ENCODE measurements at places on chromosomes 3 and 15.
A peak's percentile ranks its signal among the peaks of the same experiment; 100 is the strongest.

DNA sequence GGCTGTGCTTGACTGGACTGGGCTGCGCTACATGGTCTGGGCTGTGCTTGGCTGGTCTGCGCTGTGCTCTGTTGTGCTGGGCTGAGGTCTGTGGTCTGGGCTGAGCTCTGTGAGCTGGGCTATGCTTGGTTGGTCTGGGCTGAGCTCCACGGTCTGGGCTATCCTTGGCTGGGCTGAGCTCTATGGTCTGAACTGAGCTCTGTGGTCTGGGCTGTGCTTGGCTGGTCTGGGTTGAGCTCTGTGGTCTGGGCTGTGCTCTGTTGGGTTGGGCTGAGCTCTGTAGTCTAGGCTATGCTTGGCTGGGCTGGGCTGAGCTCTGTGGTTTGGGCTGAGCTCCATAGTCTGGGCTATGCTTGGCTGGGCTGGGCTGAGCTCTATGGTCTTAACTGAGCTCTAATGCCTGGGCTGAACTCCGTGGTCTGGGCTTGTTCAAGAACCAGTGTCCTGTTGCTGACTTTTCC, 92.0 kb downstream of the PLXNA1 start:
- DNase-seq: no peak
- H3K27me3 ChIP-seq: peaks cover 10% of the 10 kb centered on the region
- no peaks in the 10 kb centered on the region for H3K36me3 ChIP-seq
- H3K4me3 ChIP-seq: peak overlapping the region; percentile 24
- peaks cover 4% of the 10 kb centered on the region for H3K4me1 ChIP-seq

DNA sequence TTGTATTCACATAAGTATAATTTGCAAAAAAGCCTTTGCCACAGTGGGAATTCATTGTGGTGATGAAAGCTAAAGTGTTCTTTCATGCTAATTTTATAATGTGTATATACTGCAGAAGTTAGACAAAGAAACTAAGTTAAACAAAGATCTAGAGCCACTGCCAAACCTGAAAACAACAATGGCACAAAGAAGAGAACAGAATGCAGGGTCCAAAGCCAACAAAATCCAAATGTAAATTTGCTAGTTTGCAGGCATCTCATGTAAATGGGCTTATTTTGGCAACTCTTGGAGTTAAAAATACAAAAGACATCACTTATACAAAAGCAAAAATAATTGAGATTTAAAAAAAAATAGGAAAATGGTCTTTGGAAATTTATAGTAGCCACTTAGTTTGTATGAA, 123.0 kb downstream of the TCF12 start:
- H3K27me3 ChIP-seq: no peaks in the 10 kb centered on the region
- H3K27ac ChIP-seq: no peak overlapping the region
- H3K4me1 ChIP-seq: peaks cover 2% of the 10 kb centered on the region

- H3K4me3 ChIP-seq: no peak overlapping the region
- no peaks in the 10 kb centered on the region for H3K27me3 ChIP-seq
- no peaks in the 10 kb centered on the region for H3K4me1 ChIP-seq
- no peak for DNase-seq
- no peaks in the 10 kb centered on the region for H3K36me3 ChIP-seq
These were observed 378.0 kb downstream of the LSAMP start for GRCh38 chr3:116067326-116067725.

DNA sequence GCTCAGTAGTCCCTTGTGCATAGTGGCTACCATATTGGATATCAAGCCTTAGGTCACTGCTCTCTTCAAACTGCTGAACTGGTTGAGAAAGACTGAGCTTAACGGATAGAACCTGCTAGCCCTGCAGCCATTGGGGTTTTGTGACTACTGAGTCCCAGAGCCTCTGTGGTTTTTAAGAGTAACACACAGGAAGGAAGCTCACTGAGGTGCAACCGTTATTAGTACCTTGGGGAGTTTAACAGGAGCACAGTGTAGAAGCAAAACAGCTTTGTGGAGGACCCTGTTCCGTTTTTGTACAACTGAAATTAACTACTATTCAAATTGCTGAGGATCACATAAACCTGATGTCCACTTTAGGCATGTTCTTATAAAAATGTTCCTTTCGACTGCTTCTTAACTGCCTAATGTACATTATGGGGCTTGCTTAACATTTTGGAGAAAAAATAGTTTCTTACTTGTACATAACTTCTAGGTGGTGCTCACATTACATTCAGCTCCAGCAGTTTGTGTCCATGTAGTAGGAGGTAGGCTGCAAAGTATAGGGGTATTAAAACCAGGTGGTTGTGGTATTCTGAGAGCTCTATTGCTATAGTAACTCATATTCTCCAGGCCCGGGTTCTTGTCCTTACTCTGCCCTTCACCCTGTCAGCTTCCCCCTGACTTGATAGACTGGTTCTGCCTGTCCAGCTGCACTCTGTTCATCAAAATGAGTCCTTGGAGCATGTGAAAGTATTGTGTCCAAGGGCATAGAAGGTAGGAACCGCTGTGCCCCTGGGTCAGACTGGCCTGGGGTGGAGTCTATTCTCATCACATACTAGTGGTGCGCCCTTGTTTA, 17.3 kb downstream of the PXK start:
- no peak for DNase-seq
- H3K36me3 ChIP-seq: no peaks in the 10 kb centered on the region
- no peaks in the 10 kb centered on the region for H3K27me3 ChIP-seq
- no peaks in the 10 kb centered on the region for H3K4me1 ChIP-seq
- no peak overlapping the region for H3K27ac ChIP-seq
- H3K4me3 ChIP-seq: no peak overlapping the region

DNA sequence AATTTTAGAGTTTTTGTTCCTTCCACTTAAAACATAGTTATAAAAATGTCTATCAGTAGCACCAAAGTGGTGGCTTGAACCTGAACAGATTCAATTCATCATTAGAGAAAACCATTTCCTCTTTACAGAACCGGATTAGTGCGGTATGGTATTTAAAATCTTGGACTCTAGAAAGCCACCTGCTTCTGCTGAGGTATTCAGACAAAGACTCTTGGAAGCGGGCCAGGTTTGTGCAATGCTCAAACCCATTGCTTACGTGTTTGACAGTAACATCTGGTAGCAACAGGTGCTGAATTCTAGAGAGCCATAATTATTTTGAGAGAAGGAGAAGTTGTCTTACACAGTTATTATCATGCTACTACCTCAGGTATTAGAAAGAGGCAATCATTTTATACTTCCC, 290.5 kb downstream of the NAALADL2 start:
- H3K4me3 ChIP-seq: no peak overlapping the region
- H3K36me3 ChIP-seq: no peaks in the 10 kb centered on the region
- H3K27ac ChIP-seq: no peak overlapping the region
- no peaks in the 10 kb centered on the region for H3K4me1 ChIP-seq
- H3K27me3 ChIP-seq: no peaks in the 10 kb centered on the region

- H3K36me3 ChIP-seq: no peaks in the 10 kb centered on the region
- no peak overlapping the region for H3K27ac ChIP-seq
- H3K4me1 ChIP-seq: no peaks in the 10 kb centered on the region
These were observed 319.6 kb downstream of the AGBL1 start for GRCh38 chr15:86399041-86399954.

DNA sequence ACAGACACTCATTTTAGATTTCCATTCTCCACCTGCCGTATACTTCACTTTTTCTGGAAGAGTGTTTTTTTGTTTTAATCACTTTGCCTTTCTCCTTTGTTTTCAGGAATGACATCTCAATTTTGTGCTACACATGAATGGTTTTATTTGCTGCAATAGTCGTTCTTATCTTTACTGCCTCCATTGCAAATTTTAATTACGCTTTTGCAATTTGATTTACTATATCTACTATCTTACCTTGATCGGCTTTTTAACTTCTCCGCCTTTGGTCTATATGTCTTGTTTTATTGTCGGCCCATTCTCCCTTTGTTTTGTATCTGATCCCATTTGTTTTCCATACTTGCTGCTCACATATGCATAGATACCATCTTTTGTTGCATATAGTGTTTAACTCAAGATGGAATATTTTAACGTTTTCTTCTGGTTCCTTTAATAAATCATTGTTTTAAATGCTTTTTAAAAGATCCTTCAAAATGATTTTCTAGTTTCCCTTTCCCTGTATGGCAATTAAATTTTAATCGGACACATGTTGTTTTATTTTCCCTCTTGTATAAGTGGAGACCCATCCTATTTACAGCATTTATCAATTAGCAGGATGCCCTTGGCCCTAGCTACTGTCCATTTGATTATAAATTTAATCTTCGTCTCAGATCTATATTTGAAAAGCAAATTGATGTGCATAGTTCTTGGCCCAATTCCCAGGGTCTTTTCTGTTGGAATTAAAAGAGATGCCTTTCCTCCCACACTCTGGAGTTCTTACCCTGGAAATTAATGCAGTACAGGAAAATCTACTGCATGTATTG, 97.2 kb upstream of the CNTN4 start:
- no peaks in the 10 kb centered on the region for H3K27me3 ChIP-seq
- H3K36me3 ChIP-seq: no peaks in the 10 kb centered on the region
- no peak overlapping the region for H3K27ac ChIP-seq
- H3K4me3 ChIP-seq: no peak overlapping the region
- H3K4me1 ChIP-seq: no peaks in the 10 kb centered on the region
- no peak for DNase-seq

- H3K27ac ChIP-seq: no peak overlapping the region
- DNase-seq: no peak
- no peaks in the 10 kb centered on the region for H3K36me3 ChIP-seq
- H3K4me3 ChIP-seq: no peak overlapping the region
- H3K27me3 ChIP-seq: no peaks in the 10 kb centered on the region
These were observed 37.3 kb downstream of the CACNA1D start for GRCh38 chr3:53531749-53532148.

- no peaks in the 10 kb centered on the region for H3K36me3 ChIP-seq
- H3K4me3 ChIP-seq: no peak overlapping the region
- DNase-seq: no peak
- H3K4me1 ChIP-seq: peaks cover 10% of the 10 kb centered on the region
- no peak overlapping the region for H3K27ac ChIP-seq
These were observed 90.6 kb downstream of the IQSEC1 start for GRCh38 chr3:12982619-12983101.

- peaks cover 3% of the 10 kb centered on the region for H3K4me1 ChIP-seq
- DNase-seq: peak; percentile 11
- no peaks in the 10 kb centered on the region for H3K27me3 ChIP-seq
- no peaks in the 10 kb centered on the region for H3K36me3 ChIP-seq
- H3K27ac ChIP-seq: no peak overlapping the region
These were observed 563.8 kb downstream of the TBL1XR1 start for GRCh38 chr3:176633511-176633910.

DNA sequence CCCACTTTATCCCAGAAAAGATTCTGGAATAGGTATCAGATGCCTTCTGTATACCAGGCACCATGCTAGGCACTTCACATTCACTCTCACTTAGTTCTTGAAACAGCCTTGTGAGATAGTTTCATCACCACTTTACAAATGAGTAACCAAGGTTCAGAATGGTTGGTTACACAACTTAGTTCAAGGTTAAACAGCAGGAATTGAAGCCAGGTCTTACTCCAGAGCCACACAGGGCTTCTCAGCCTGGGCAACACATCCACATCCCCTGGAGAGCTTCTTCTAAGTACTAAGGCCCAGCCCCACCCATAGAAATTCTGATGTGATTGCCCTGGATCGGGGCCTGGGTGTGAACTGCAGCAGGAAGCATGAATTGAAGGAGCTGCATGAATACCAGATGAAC, 18.6 kb downstream of the WHAMM start:
- no peak for DNase-seq
- H3K27me3 ChIP-seq: no peaks in the 10 kb centered on the region
- H3K27ac ChIP-seq: no peak overlapping the region
- peaks cover 9% of the 10 kb centered on the region for H3K36me3 ChIP-seq
- H3K4me3 ChIP-seq: no peak overlapping the region
- peaks cover 3% of the 10 kb centered on the region for H3K4me1 ChIP-seq

DNA sequence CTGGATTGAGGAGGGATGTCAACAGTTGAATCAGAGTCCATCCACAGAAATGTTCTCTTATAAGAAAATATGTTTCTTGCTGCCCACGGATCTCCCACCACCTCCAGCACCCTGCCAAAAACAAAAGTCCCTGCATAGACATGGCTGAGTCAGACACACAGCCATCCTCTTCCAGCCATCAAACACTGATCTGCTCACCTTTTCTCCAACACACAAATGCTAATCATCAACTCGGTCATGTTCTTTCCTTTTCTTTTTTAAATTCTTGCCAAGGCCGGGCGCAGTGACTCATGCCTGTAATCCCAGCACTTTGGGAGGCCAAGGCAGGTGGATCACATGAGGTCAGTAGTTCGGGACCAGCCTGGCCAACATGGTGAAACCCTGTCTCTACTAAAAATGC, 110.7 kb upstream of the IL12A start:
- H3K4me3 ChIP-seq: no peak overlapping the region
- no peak overlapping the region for H3K27ac ChIP-seq
- no peaks in the 10 kb centered on the region for H3K27me3 ChIP-seq
- DNase-seq: no peak
- H3K36me3 ChIP-seq: peaks cover 3% of the 10 kb centered on the region
- H3K4me1 ChIP-seq: peaks cover 15% of the 10 kb centered on the region

DNA sequence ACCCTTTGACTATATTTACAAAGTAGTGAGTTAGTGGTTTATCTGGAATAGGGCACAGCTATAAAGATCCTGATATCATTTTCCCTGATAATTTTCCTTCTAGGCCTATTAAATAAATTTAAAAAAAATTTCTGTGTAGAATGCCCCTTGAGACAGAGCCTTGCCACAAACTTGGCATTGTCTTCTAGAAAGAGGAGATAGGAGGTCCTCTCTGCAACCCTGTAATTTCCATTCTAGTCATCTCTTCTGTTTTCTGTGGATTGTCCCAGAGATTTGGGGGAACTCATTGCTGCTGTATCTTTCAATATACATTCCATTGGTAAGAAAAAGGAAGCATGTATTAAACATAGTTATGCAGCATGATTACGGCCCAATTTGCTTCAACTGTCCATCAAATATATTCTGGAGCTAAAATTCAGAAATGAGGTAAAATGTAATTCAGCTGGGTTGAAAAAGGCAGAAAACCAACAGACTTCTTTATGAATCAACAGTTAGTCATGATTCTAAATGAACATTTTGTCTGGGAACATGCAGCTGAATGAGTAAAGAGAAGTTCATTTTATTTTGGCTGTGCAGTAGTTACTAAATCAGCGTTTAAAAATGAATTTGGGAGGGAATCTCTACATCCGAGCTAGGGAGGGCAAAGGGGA, 401.1 kb downstream of the NAALADL2 start:
- H3K27ac ChIP-seq: no peak overlapping the region
- no peaks in the 10 kb centered on the region for H3K4me1 ChIP-seq
- H3K27me3 ChIP-seq: no peaks in the 10 kb centered on the region
- no peak for DNase-seq

DNA sequence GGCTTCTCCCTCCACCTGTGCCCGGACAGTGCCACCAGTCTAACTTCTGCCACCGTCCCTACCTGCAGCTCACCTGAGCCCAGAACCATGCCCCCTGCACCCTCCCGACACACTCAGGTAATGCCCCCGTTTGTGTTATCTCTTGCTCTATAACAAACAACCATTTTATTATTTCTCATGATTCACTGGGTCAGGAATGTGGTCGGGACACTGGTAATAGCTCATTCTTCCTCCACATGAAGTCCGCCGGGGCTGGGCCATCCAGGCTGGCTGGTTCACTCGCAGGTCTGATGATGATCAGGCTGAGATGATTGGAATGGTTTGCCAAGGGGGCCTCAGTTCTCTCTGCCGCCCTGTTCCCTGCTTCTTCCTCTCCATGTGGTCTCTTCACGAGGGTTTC, 20.3 kb upstream of the NR2E3 start:
- no peaks in the 10 kb centered on the region for H3K36me3 ChIP-seq
- no peaks in the 10 kb centered on the region for H3K27me3 ChIP-seq
- H3K27ac ChIP-seq: no peak overlapping the region
- no peak overlapping the region for H3K4me3 ChIP-seq

GRCh38 chr3:160196511-160197104, 28.6 kb upstream of the C3orf80 start:
- no peaks in the 10 kb centered on the region for H3K36me3 ChIP-seq
- no peak overlapping the region for H3K4me3 ChIP-seq
- H3K27me3 ChIP-seq: no peaks in the 10 kb centered on the region
- no peak for DNase-seq

All from neuronal stem cell (in vitro differentiated cells).